ENCODE measurements at places on chromosomes 13 and 19. TPM values are rescaled to one million over a fixed set of nuclear protein-coding genes. Genes with fewer than 3 reads are reported as not detected.

The STOML3 gene
- not detected for total RNA-seq

The EXOC3L2 gene
- not detected for total RNA-seq

The SOX1 gene
- total RNA-seq = 4.5 TPM

The RTBDN gene
- 1.6 TPM for total RNA-seq

The KLF12 gene
- 49.3 TPM for total RNA-seq

The S1PR5 gene
- total RNA-seq = 0.41 TPM

DNA sequence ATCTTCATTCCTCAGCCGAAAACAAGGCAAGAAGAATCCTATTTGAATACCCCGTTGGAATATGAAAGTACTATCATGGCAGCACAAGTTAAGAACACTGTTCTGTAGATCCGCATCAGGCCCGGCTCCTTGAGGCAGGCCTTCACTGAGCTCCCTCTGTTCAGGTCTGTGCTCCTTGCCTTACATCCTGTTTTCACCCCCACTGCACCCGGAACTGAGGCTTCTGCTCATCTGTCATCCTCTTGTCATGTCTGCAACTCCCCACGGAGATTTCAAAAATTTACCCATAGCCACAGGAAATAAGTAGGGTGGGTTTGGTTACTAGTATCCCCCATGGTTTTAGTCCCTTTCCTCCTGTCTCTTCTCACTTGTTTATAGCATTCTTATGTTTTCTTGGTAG is 861.9 kb downstream of the GPC5 start:
- no peak for DNase-seq

GRCh38 chr13:67139551-67139950 is 90.6 kb downstream of the PCDH9 start:
- no peak for DNase-seq

DNA sequence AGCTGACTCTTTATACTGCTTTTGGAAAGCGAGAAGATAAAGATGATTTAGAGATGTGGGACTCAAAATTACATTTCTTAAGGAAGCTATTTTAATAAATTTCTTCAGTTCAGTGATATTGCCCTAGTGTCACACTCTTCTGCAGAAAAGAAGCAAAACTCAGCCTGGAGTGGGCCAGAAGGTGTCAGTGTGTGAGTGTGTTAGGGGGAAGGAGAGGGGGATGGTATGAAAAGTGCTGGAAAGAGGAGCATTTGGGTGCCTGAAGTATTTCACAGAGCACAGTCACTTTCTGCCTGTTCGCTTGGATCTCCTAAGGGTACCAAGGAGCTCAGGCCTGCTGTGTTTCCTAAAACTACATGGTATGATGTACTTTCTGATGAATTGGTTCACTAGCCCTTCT is 84.5 kb upstream of the FRY start:
- DNase-seq = no peak

- DNase-seq = no peak
Measured at GRCh38 chr19:41844601-41845000, at the start of gene LYPD4. LYPD4 (minus strand) TSS chr19:41844683; CDS start chr19:41839285, 5,398 bp downstream.

DNA sequence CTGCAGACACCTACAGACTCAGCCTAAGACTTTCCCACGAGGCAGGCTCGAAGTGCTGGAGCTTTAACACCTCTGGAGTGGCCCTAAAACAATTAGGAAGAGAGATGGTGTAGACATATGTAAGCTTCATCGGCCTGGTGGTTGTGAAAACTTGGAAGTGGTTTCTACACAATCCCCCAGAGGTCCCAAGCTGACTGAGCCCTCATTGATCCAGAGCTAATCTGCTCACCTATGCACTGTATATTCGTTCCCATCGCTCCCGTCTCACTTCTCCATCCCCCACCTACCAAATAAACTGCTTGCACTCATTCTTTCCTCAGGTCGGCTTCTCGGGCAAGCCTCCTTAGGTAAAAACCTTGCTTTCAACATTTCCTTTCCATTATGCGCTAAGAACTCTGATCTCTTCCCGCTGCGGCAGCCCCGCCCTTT is 767 bp upstream of the ZNF793 start:
- DNase-seq = no peak

GRCh38 chr13:24353736-24354135 is 44.4 kb downstream of the C1QTNF9 start:
- DNase-seq = no peak

GRCh38 chr13:50847501-50847900 is 4.0 kb upstream of the DLEU7 start:
- DNase-seq = no peak

DNA sequence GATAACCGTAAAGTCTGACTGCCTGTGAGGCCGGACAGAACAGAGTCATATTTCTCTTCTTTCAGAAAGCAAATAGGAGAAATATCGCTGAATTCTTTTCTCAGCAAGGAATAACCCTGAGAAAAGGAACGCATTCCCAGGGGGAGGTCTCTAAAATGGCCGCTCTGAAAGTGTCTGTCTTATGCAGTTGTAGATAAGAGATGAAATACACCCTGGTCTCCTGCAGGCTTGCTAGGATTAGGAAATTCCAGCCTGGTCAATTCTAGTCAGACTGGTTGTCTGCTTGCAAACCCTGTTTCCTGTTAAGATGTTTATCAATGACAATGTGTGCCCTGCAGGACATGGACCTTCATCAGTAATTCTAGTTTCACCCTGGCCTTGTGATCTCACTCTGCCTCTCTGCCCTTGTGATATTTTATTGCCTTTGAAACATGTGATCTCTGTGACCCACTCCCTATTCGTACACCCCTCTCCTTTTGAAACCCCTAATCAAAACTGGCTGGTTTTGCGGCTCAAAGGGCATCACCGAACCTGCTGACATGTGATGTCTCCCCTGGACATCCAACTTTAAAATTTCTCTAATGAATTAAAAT is 934.8 kb upstream of the SPRY2 start:
- DNase-seq = no peak

GRCh38 chr13:74575729-74576125 is 441.5 kb upstream of the KLF12 start:
- DNase-seq = peak; percentile 27

- DNase-seq = no peak
Measured at GRCh38 chr13:54402495-54402894, 1373.9 kb downstream of the OLFM4 start.

DNA sequence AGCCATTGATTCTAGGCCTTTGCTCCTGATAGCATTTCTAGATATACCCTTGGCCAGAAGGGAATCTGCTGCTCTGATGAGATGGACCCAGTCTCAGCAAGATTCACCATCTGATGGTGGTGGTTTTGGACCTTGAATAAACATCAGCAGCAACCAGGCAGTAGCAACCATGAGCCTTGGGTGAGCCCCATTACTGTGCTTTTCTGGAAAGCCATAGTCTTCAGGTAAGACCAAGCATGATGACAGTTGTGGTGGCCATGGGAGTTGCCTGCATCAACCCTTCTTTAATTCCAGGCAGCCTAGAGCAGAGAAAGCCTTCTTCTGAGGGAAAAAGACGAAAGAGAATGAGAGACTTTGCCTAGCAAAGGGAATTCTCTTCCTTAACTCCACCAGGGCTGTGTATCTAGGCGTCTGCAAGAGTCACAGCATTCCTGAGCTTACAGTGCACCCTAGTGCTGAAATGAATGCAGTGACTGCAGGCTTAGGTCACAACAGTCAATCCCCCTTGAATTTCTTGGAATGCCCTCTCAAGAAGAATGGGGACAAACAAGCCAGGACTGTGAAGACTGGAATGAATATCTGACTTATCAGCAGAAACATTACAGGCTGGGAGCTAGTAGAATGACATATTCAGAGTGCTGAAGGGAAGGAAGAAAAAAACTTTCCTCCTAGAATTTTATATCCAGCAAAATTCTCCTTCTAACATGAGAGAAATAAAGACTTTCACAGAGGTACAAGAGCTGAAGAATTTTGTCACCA is 942.4 kb upstream of the PCDH20 start:
- no peak for DNase-seq

DNA sequence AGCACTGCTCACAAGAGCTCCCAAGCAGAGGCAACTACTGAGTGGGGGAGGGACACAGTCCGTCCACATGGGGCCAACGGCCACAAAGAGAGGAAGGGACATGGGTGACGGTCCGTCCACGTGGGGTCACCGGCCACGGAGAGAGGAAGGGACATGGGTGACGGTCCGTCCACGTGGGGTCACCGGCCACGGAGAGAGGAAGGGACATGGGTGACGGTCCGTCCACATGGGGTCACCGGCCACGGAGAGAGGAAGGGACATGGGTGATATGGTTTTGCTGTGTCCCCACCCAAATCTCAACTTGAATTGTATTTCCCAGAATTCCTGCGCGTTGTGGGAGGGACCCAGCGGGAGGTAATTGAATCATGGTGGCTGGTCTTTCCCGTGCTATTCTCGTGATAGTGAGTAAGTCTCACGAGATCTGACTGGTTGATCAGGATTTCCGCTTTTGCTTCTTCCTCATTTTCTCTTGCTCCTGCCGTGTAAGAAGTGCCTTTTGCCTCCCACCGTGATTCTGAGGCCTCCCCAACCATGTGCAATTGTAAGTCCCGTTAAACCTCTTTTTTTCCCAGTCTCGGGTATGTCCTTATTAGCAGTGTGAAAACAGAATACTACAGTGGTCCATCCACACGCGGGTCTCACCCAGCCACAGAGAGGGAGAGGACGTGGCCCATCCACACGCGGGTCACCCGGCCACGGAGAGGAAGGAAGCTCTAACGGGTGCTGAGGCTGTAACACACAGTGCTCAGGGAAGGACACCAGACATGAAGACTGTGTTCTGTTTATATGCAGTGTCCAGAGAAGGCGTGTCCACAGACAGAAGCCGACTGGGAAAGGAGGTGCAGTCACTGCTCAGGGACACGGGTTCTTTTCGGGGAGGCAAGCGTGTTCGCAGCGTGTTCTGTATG is 48.5 kb downstream of the GAS6 start:
- no peak for DNase-seq

DNA sequence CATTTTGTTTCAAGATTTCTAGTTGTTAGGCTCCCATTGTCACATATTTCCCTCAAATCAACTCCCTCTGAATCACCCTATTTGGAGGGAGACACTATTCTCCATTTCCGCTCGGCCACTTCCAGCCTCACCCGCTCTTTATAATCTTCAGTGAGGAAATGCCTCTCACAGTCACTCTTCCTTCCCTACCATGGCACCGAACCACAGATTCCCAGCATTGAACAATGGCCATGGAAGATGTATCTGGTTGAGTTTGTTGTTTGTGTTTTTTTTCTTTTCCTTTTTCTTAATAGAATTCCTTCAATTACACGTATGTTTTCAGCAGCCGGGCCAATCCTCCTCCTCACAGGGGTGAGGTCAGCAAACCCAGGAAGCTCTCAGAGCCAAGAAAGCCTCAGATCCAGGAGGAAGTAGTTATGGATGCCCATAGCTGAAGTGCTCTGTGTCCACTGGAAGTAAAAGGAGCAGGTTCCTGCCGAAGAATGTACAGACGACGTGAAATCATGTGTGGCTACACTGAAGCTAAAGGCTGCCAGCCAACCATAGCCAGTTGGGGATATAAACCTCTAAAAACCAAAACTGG is 472.1 kb downstream of the FOXO1 start:
- DNase-seq = no peak

DNA sequence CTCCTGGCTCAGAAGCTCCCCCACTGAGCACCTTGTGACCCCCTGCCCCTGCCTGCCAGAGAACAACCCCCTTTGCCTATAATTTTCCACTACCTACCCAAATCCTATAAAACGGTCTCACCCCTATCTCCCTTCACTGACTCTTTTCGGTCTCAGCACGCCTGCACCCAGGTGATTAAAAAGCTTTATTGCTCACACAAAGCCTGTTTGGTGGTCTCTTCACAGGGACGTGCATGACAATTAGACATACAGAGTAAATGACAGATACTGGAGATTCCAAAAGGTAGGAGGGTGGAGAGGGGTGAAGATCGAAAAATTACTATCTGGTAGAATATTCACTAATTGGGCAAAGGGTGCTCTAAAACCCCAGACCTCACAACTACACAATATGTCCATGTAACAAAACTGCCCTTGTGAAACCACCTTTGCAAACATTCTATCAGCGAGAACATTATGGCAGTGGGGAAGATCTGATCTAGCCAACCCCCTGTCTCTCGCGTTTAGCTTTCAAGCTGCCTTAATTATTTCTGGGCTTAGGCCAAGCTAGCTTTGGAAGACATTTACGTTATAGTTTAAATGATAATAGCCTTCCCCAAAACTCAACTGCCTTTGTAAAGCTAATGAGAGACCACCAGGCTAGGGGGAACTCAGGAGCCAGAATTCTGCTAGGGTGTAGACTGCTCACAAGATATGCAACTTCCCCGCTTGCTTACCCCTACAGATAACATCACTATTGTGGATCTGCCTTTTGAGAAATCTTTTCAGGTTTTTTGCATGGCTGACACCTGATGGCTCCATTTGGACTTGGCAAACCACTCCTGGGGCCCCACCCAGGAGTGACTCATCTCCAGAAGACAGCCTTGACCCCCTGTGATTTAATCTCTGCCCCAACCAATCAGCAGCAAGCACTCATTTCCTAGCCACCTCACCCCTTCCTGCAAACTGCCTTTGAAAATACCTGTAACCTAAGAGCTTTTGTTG is 1534.0 kb upstream of the SPRY2 start:
- no peak for DNase-seq

GRCh38 chr13:105960326-105960725 is 575.1 kb downstream of the EFNB2 start:
- DNase-seq = no peak

DNA sequence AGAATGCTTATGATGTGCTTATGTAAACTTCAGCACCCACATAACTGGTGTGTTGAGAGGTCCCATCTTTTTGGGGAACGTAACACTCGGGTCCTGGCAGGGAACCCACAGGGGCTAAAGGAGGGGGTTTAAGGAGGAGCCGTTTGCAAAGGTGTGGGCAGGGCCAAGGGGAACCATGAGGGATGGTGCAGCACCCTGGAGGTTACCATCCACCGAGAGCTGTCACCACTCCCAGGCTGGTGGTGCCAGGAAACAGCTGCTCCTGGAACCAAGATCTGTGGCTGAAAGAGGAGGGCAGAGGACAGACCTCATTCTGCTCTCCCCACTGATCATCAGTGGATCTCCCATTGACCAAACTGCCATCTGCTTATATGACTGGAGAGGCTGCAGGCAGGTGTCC is 23.2 kb upstream of the CYP4F8 start:
- no peak for DNase-seq

DNA sequence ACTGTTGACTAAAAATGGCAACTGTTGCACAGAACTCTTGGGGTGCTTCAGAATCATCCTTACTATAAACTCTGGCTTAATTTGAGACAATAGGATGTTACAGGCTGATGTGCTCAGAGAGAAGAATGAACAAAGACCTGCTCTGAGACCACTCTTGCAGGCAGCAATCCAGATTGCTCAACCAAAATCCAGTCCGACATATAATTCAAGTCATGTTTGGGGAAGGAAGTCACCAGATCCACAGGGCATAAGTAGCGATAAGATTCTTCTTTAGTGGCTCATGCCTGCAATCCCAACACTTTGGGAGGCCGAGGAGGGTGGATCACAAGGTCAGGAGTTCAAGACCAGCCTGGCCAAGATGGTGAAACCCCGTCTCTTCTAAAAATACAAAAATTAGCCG is 20.6 kb downstream of the MTMR6 start:
- DNase-seq = no peak

- DNase-seq = no peak
Measured at GRCh38 chr13:79987323-79987722, 353.6 kb downstream of the SPRY2 start.

GRCh38 chr13:33583398-33583797 is 234.6 kb upstream of the RFC3 start:
- no peak for DNase-seq

GRCh38 chr13:110399801-110400200 is 92.7 kb downstream of the COL4A2 start:
- DNase-seq = no peak
